Right ventricle myocardium superior (tissue), 1 donor: ENCODE measurements at places on chromosomes 5 and 9. TPM values are rescaled to one million over a fixed set of nuclear protein-coding genes. Genes with fewer than 3 reads are reported as not detected.

PCA3 gene
- not detected for total RNA-seq

C5orf63 gene
- 11.1 TPM for total RNA-seq

RMI1 gene
- 7.6 TPM for total RNA-seq

SLCO6A1 gene
- not detected for total RNA-seq

- DNase-seq: no peak
Observed at GRCh38 chr9:108197899-108198298, 657.9 kb downstream of the ACTL7B start.

DNA sequence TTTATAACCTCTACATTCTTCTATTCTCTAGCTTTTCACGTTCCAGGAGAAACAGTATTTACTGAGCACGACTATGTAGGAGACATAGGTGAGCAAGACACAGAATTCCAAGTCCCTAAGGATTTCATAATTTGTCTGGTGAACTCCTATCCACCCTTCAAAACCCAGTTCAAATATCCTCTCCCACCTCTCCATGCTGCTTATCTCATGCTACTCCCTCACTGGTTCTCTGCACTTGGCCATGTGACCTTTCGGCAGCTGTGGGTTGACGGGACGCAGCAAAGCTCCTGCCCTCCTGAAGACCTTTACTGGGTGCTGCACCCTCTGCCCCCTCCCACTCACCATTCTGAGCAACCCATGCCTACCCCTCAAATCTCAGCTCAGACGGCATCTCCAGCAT lies 173.2 kb downstream of the RGS3 start:
- no peak for DNase-seq

- DNase-seq: no peak
Observed at GRCh38 chr5:52956915-52957747, 32.0 kb upstream of the ITGA2 start.

GRCh38 chr9:121841771-121842611 lies 190.6 kb downstream of the DAB2IP start:
- no peak for DNase-seq

DNA sequence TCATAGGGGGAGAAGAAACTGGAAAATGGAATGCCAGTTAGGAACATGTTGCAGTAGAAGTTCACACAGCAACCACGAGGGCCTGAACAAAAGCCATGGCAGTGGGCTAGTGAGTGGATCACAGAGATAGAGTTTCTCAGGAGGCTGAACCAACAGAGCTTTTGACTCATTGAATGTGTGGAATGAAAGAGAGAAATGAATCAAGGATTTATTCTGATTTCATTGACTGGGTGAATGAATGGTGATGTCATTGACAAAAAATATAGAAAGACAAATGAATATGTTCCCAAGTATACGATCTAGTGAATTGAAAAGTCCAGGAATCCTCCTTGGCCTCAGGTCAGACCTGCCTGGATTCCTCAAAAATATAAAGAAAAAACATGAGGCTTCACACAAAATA lies 99.2 kb downstream of the ZNF462 start:
- DNase-seq: no peak

GRCh38 chr5:68757626-68758212 lies 336.1 kb upstream of the SLC30A5 start:
- no peak for DNase-seq

DNA sequence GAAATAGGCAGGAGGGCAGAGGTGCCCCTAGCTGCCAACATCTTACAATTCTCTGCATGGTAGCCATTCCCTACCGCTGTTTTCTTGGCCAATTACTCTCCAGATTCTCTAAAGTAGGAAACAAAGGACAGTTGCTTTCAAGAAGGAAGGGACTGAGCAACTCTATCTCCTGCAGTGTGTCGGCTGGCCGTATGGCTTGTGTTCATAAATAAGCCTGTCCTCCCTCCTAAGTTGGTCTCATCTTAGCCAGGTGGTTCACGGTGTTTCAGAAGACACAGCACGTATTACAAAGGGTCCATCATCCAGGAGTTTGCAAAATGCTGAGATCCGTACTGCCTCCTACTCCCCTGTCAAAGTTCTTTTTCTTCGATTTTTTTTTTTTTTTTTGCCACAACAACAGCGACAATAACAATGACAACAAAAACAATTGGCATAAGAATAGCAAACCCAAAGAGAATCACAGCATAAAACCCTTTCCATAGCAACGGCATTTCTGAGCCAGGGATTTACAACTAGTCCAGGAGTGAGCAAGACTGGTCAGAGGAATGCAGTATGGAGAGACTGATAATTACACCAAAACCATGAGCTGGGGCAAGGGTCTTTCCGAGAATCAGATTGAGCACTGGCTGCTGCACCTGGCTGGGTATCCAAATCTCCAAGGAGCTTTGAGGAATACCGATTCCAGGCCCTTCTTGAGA lies 212.8 kb downstream of the SLIT3 start:
- no peak for DNase-seq

DNA sequence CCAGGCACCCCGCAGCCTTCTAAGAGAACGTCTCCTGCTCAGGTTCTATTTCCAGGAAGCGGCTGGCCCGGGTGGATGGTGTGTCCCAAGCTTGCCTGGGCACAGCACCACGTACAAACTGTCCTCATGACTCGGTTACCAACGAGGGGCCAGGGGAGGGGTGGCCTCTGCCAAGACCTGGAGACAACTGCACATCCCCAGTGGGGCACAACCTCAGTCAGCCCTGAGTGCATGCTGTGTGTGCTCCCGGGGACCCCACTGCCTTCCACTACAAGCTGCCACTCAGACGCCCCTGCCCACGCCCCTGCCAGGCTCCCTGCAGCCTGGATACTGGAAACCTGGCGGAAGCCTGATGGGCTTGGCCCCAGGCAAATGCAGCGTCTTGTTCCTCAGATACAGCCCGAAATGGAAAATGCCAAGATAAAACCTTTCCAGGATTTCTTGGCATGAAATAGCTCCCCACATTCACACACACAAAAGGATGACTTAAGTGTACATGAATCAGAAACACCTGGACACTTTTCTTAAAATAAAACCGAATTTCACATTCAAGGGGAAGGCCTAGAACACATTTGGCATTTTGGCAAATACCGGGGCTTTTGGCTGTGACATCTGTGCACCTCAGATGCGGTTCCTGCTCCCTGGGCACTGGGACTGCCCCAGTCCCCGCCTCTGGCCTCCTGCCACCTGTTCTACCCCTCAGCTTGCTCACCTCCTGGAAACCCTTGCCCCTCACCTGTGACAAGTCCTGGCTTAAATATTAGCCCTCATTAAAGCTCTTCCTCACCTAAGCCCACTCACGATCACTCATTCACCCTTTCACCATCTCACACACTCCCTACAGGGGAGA lies 62.5 kb downstream of the COL23A1 start:
- DNase-seq: peak; percentile 84

- DNase-seq: peak; percentile 17
Observed at GRCh38 chr9:124879226-124879625, 17.3 kb downstream of the ARPC5L start.
